ENCODE measurements at places on chromosomes 3 and 15.

GRCh38 chr15:20409247-20409646 is 132.4 kb downstream of the GOLGA6L6 start:
- no peak for DNase-seq

DNA sequence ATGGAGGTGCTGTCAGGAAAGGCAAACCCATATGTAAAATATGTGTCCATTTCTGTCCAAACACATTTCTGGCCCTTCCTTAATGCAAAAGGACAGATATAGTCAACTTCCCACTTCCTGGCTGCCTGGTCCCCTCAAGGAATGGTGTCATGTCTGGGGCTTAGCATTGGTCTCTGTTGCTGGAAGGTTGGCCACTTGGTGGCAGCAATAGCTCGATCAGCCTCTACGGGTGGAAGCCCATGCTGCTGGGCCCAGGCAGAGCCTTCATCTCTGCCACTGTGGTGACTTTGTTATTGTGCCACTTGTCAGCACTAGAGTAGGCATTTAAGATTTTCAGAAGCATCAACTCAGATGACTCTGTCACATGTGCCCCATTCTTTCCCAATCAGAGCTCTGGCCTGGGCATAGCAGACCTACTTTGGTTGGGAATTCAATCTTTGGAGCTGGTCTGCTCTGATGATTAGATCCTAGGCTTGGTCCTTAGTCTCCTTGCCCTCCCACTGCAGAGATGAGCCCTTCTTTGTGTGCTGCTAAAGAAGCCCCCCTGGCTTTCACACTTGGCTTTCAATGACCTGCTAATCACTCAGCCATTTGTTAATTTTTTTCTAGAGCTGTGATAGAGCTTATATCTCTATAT is 51.0 kb upstream of the SPSB4 start:
- DNase-seq: peak; percentile 68

DNA sequence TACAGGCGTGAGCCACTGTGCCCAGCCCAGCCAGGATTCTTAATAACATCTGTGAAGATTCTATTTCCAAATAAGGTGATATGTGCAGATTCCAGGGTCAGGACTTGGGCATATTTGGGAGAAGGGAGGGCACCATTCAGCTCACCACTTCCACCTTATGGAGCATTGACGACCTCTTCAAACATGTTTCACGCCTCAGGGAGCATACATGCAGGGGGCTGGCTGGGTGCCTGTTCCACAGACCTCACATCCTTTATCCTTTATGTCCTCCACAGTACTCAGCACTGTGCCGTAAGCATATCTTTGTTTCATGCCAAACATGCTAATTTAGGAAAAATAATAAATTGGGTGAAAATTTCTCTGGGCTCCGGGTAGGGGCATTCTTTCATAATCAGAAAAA is 229.0 kb downstream of the THSD4 start:
- no peak for DNase-seq

DNA sequence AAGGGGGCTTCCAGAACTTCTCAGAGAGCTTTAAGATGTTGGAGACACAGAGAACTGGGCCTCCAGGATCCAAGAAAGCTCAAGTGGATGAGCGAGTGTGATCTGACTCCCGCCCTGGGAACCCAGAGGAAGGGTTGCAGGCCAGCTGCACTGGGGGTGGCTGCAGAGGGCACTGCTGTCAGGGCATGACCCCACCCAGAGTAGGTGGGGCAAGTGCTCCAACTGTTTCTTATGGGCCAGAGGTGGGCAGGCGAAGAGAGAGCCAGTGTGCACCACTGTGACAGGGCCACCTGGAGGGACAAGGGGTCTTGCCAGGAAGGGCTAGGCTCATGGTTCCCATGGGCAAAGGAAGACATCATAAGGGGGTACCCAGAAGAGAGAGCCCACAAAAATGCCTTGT is 48.8 kb downstream of the EXOG start:
- no peak for DNase-seq

DNA sequence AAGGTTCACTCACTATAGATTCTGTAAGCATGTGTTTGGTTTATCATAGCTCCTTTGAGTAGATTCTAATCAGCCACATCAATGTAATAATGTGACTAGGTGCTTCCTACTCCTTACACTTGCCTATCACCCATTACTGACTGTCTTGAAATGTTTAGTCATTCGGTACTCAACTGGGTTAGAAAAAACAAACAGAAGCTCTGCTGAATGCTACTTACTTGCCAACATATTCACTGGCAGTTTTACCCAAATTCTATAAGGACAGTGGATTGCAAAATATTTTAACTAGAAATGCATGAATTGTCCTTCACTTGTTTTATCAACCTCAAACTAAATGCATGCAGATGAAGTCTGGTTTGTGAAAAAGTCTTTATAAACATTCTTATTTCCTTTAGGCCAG is 352.1 kb upstream of the ALCAM start:
- DNase-seq: no peak

GRCh38 chr3:55147856-55148720 is 220.2 kb upstream of the LRTM1 start:
- no peak for DNase-seq

DNA sequence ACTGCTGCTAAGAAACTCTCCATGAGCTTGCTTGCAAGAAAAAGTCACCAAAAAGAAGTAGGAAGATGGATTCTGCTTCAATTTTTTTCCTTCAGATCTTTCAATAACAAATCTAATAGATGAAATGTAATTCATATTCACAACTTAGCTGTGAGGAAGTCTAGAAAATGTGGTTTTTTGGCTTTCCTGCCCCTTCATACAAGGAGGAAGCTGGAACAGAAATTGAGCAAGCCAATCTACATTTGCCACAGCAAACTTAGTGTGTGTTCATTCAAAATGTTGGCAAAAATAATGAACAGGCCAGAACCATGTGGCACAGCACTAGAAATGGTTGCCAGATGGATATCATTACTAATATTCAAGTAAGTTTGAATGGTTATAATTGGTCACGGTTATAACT is 93.2 kb upstream of the NEDD4 start:
- no peak for DNase-seq

GRCh38 chr3:111862415-111862814 is 3.4 kb downstream of the PHLDB2 start:
- no peak for DNase-seq

DNA sequence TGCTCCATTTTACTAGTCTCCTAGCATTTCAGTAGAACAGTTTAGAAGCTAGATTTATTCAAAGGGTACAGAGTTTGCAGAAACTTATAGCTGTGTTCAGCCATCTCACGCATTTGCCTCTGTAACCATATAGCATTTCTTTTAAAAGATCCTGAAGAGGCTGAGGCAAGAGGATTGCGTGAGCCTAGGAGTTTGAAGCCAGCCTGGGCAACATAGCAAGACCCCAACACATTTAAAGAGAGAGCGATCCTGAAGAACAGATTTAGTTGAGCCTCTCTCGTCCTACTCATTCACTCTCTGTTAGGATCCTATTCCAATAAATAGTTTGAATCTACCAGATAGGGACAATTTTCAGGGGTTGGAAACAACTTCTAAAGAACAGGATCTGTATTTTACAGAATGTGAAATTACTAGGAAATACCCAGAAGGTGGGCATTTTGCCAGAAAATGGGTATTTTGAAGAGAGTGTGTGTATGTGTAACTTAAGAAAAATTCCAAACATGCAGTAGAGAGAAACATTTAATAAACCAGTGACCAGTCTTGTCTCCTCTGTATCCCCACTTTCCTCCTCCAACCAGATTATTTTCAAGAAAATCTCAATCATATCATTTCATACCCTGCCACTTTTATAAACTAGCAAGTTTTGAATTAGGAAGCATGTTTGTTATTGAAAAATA is 4.5 kb downstream of the EIF3J start:
- peak; percentile 62 for DNase-seq

- DNase-seq: peak; percentile 42
These were observed 44.6 kb downstream of the ZIC4 start for GRCh38 chr3:147361454-147362420.

DNA sequence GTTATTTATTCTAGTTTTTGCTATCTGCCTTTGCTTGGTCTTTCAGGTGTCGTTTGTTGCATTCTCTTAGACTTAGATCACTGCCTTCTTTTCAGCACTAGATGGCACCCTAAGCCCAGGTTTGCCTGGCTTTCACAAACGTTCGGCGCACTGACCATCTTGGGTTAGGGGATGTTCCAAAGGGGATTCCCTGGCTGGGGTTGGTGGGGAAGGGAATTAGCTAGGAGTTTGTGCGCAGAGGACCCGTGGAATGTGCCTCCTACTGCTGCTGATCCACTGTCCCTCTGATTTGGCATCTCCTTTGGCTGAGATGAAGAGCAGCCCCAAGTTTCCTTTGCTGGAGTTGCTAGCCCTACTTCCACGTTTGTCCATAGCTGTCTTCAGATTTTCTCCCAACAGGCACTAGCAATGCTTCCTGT is 33.9 kb downstream of the PFN2 start:
- peak; percentile 59 for DNase-seq

GRCh38 chr3:64342940-64343688 is 117.8 kb upstream of the PRICKLE2 start:
- DNase-seq: peak; percentile 31

DNA sequence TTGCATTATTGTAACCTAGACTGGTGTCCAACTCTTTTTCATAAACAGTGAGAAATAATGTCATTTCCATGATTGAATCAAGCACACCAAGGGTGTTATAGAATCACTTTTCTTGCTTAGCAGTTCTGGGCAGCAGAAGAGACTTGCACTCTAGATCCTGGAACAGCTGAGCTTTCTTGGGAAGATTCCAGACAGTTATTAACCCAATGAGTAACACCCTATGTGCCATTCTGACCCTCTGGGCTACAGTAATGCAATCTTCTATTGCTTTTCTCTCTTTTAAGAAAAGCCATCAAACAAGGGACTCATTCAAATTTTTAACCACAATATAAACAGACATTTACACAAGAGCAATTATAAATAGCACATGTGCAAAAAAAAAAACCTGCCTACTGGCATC is 39.3 kb upstream of the USP3 start:
- peak; percentile 36 for DNase-seq

GRCh38 chr3:193080821-193081365 is 160.1 kb upstream of the PLAAT1 start:
- no peak for DNase-seq

DNA sequence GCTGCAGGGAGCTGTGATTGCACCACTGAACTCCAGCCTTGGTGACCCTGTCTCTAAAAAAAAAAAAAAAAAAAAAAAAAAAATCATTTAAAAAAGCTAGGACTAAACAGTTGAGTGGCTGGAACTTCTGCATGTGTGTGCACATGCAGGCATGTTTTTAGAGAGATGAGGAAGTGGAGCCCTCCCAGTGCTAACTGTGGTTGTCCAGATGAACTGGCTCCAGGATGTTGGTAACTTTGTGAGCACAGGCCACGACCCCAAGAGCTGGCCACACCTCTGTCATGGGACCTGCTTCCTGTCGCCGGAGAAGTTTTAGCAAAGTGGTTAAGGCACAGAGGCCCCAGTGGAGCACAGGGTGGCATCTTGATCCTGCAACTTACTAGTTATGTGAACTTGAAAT is 27.0 kb downstream of the CHCHD6 start:
- no peak for DNase-seq

- no peak for DNase-seq
These were observed 58.5 kb downstream of the CTDSPL start for GRCh38 chr3:37920156-37920699.

DNA sequence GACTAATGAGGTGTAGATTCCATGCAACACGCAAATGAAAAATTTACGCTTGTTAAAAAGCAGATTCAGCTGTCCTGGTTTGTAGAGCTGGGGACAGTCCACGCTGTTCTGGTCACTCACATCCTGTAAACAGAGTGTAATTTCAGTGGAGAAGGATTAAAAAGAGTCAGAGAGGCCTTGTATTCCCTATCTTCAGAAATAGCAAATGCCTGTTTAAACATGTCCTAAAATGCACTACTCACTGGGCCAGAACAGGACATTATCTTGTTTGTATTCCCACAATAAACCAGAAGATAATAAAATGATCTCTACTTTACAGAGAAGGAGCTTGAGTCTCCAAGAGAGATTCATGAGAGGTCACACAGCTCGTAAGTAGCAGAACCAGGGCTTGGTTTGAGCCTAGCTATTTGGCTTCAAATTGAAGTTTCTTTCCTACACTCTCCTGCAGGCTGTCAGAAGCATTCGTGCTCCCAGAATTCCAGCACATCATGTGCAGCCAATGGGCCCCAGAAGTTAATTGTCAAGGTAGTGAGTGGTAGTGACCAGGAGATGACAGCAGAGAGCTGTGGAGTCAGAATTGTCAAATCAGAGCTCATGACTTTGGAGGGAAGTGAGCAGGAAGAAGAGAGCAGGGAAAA is 242.5 kb downstream of the ATP8B4 start:
- no peak for DNase-seq

- DNase-seq: peak; percentile 61
These were observed 9.4 kb downstream of the SNX1 start for GRCh38 chr15:64105113-64105704.

- DNase-seq: no peak
These were observed 11.5 kb downstream of the ITPR1 start for GRCh38 chr3:4504340-4505261.

- no peak for DNase-seq
These were observed 777.6 kb downstream of the PLOD2 start for GRCh38 chr3:145383416-145383815.

DNA sequence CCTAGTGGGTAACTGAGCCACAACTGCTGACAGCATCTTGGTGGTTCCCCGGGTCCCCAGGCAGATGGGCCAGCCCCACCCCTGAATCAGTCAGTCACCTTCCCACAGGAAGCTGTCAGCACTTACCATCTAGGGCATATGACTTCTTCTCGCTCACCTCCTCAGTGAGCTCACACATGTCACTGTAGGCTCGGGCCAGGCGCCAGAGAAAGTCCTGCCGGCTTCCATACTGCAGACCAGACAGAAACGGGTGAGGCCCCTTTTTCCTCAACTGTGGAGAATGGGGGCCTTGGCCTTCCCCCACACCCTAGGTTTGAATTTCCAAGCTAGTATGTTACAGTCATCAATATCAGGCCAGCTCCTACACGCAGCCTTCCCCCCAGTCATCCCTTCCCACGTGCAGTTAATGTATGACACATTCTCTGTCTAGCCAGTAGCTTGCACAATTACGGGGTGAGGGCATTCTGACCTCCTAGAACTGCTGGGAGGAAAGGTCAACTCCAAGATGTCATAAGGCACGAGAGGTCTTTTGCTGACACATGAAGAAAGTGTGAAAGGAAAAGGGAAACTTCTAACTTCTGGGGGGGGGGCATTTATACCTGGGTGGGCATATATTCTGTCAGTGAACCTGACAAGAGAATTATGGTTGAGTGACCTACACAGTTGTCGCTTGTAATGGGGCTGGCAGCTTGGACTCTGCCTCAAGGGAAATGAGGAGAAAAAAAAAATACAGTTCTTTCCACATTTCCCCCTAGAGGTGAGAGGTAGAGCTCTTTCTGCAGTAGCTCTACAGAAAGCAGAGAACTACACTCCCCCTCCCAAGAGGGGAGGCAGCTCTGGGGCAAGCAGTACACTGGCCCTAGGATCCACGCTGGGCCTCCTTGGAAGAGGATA is 10.9 kb downstream of the RMDN3 start:
- peak; percentile 84 for DNase-seq

- no peak for DNase-seq
These were observed 122.2 kb downstream of the MEIS2 start for GRCh38 chr15:36978126-36978525.

DNA sequence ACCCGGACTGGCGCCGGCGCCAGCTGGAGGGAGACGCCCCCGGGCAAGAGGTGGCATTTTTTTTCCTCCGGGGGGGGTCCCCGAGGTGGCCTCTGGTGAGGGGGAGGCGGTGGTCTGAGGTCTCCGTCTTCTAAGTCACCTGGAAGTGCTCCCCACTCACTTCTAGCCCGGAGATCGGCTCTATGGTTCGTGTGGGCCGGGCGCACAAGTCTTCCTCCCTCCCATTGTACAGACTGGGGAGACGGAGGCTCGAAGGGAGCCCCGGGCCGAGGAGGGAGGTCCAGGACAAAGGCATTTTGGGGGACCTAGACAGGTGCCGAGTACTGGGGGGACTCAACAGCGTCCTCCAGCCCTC is 4.4 kb downstream of the GATA2 start:
- no peak for DNase-seq

Data from GM03348 (cell line).